Spleen (tissue), 13 donors: ENCODE measurements at places on chromosomes 3 and 15. TPM values are rescaled to one million over a fixed set of nuclear protein-coding genes. Genes with fewer than 3 reads are reported as not detected.

GRCh38 chr15:67125589-67126502 lies 60.4 kb downstream of the SMAD3 start:
- H3K4me1 ChIP-seq = peaks cover 69% of the 10 kb centered on the region
- no peaks in the 10 kb centered on the region for H3K27me3 ChIP-seq
- peak overlapping the region; percentile 71 for H3K27ac ChIP-seq

DNA sequence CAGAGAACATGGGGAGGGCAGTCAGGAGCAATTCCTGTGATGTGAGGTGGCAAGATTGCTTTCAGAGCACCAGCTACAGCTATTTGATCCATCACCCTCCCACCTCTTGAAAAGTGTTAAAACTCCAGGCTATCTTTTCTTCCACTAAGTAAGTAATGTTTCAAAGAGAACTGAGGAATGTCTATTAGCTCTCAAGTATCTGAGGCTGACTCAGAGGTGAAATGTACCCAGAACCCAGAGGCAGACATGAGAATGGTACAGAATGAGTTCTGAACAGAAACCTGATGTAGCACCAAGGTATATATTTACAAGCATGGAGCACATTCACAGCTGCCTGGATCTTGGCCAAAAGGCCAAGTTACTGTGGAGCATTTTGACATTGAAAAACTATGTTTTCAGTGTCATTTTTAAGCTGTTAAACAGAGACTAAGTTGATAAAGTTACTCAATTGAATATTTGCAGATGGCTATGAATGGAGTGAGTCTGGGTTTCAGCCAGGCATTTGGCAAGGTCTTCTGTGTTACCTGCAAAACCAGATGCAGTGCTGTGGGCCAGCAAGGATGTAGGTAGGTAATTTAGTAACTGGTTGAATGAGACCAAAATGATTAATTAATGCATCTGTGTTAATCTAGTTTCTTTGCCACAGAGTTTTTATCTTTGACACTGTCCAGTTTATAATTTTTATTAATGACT lies 227.7 kb upstream of the CD96 start:
- no peak for DNase-seq
- H3K27ac ChIP-seq = no peak overlapping the region
- no peaks in the 10 kb centered on the region for H3K27me3 ChIP-seq
- H3K36me3 ChIP-seq = no peaks in the 10 kb centered on the region
- H3K4me1 ChIP-seq = peaks cover 8% of the 10 kb centered on the region

GRCh38 chr3:187774185-187774789 lies 29.0 kb upstream of the BCL6 start:
- H3K27me3 ChIP-seq = no peaks in the 10 kb centered on the region
- peaks cover 53% of the 10 kb centered on the region for H3K4me1 ChIP-seq
- H3K4me3 ChIP-seq = no peak overlapping the region
- no peaks in the 10 kb centered on the region for H3K36me3 ChIP-seq
- no peak for DNase-seq
- peak overlapping the region; percentile 74 for H3K27ac ChIP-seq

DNA sequence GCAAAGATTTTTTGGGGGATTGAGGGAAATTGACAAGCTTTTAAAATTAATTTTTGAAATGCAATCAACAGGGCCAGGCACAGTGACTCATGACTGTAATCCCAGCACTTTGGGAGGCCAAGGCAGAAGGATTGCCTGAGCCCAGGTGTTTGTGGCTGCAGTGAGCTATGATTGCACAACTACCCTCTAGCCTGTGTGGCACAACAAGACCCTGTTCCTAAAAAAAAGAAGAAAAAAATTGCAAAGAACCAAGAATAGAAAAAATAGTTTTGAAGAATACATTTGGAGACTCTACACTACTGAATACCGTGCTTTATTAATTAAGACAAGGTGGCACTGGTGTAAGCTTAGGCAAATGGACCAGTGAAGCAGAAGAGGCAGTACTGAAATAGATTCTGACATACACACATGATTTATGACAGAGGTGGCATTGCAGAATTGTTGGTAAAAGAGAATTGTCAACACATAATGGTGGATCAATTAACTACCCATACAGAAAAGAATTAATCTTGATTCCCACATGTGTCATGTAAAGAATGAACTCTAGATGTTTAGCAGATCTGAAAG lies 443.3 kb upstream of the ATP11B start:
- no peaks in the 10 kb centered on the region for H3K4me1 ChIP-seq
- no peaks in the 10 kb centered on the region for H3K27me3 ChIP-seq
- no peak overlapping the region for H3K4me3 ChIP-seq
- no peak for DNase-seq

- no peaks in the 10 kb centered on the region for H3K36me3 ChIP-seq
- DNase-seq = peak; percentile 72
- no peaks in the 10 kb centered on the region for H3K27me3 ChIP-seq
- H3K4me3 ChIP-seq = no peak overlapping the region
- H3K27ac ChIP-seq = peak overlapping the region; percentile 80
- peaks cover 64% of the 10 kb centered on the region for H3K4me1 ChIP-seq
Measured at GRCh38 chr15:90097475-90097874, 4.8 kb downstream of the IDH2 start.

RFX7 gene
- 24.9 TPM for total RNA-seq

LRRIQ4 gene
- not detected for total RNA-seq

BBX gene
- 98.5 TPM for total RNA-seq

DNA sequence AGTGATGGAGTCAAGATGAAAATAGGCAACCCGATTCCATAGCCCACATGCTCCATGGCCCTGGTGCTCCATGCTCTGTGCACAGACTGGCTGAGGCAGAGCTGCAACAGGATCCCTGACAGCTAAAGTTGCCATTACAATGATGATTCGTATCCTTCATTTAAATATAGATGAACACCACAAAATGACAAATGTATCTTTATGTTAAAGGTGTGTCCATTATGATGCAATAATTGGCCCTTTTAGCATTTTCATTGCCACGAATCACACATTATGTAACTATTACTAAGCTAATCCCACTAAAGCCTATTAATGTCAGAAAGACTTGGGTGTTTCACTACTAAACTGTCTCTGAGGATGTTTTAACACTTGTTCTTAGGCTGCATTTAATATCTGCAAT lies 270.2 kb upstream of the THBS1 start:
- H3K36me3 ChIP-seq = no peaks in the 10 kb centered on the region
- H3K4me3 ChIP-seq = no peak overlapping the region
- H3K27me3 ChIP-seq = no peaks in the 10 kb centered on the region
- DNase-seq = no peak

DNA sequence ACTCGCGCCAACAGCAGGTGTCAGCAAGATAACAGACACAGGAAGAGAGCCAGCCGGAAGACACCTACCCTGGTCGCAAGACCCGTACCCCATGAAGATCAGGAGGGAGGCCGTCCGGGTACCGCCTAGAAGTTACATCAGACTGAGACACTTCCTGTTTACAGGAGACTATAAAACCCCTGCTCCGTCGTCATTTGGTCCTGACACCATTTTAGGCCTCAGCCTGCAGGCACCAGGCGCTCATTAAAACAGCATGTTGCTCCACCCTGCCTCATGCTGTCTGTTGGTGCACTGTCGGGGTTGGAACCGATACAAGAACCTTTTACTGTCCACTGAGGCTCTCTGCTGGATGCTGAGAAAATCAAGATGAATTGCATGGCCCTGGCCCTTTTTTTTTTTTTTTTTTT lies 15.6 kb upstream of the PRTG start:
- no peak overlapping the region for H3K27ac ChIP-seq
- H3K4me1 ChIP-seq = no peaks in the 10 kb centered on the region
- H3K27me3 ChIP-seq = no peaks in the 10 kb centered on the region
- H3K4me3 ChIP-seq = no peak overlapping the region
